ENCODE measurements at places on chromosomes 6 and 20.

DNA sequence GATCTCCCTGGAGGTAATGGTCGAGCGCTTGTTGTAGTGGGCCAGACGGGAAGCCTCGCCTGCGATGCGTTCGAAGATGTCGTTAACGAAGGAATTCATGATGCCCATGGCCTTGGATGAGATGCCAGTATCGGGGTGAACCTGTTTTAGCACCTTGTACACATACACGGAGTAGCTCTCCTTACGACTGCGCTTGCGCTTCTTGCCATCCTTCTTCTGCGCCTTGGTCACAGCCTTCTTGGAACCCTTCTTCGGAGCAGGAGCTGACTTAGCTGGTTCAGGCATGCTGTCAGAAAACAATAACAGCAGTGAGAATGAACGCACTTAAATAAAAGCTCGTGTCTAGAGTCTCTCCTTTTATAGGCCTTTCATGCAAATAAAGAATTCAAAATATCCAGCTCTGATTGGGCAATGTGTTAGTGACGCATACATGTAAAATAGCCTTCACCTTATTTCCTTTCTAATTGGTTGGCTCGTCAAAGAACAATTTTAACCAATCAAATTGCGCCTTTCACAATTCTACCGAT, 129.2 kb downstream of the HFE start:
- peak overlapping the region; percentile 61 for H3K4me3 ChIP-seq
- H3K27ac ChIP-seq: peak overlapping the region; percentile 13
- no peaks in the 10 kb centered on the region for H3K36me3 ChIP-seq
- DNase-seq: peak; percentile 86
- peaks cover 25% of the 10 kb centered on the region for H3K4me1 ChIP-seq
- H3K27me3 ChIP-seq: peaks cover 4% of the 10 kb centered on the region

GRCh38 chr6:21278375-21278745, 315.2 kb upstream of the SOX4 start:
- no peaks in the 10 kb centered on the region for H3K27me3 ChIP-seq
- no peaks in the 10 kb centered on the region for H3K36me3 ChIP-seq
- no peaks in the 10 kb centered on the region for H3K4me1 ChIP-seq
- H3K27ac ChIP-seq: no peak overlapping the region
- H3K4me3 ChIP-seq: no peak overlapping the region

GRCh38 chr6:259901-260508, 32.3 kb upstream of the DUSP22 start:
- no peaks in the 10 kb centered on the region for H3K27me3 ChIP-seq
- no peaks in the 10 kb centered on the region for H3K36me3 ChIP-seq
- H3K27ac ChIP-seq: no peak overlapping the region
- H3K4me3 ChIP-seq: no peak overlapping the region

GRCh38 chr20:8074931-8075330, 55.4 kb upstream of the TMX4 start:
- no peaks in the 10 kb centered on the region for H3K27me3 ChIP-seq
- no peaks in the 10 kb centered on the region for H3K36me3 ChIP-seq
- DNase-seq: no peak
- no peak overlapping the region for H3K4me3 ChIP-seq

DNA sequence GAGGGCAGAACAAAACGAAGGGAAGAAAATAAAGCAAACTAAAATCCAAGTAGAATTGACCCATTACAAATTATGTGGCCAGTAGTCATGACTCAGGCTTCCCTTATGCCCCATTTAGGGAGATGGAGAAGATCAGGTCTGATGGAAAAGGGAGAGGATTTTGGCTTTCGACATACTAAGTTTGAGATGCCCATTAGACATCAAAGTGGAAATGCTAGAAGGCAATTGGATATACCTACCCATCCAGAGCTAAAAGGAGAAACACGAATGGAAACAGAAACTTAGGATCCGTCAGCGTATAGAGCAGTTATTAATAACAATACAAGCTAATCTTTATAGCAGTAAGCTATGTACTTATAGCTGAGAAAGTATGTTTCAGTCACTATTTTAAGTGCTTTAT, 4.8 kb downstream of the TRPC4AP start:
- no peak overlapping the region for H3K27ac ChIP-seq
- H3K4me1 ChIP-seq: peaks cover 13% of the 10 kb centered on the region
- H3K27me3 ChIP-seq: no peaks in the 10 kb centered on the region
- no peak overlapping the region for H3K4me3 ChIP-seq

- H3K4me1 ChIP-seq: no peaks in the 10 kb centered on the region
- DNase-seq: no peak
- H3K27ac ChIP-seq: no peak overlapping the region
- H3K36me3 ChIP-seq: no peaks in the 10 kb centered on the region
- no peaks in the 10 kb centered on the region for H3K27me3 ChIP-seq
Observed at GRCh38 chr6:56040889-56041301, 165.5 kb upstream of the BMP5 start.

- no peak overlapping the region for H3K27ac ChIP-seq
- H3K36me3 ChIP-seq: no peaks in the 10 kb centered on the region
- no peak for DNase-seq
- H3K4me3 ChIP-seq: no peak overlapping the region
- H3K4me1 ChIP-seq: peaks cover 5% of the 10 kb centered on the region
Observed at GRCh38 chr6:34157851-34158250, 12.0 kb upstream of the GRM4 start.

- no peak overlapping the region for H3K4me3 ChIP-seq
- no peaks in the 10 kb centered on the region for H3K27me3 ChIP-seq
Observed at GRCh38 chr6:81753711-81754577, 1.5 kb upstream of the TENT5A start.

GRCh38 chr6:34938268-34938667, 49.2 kb downstream of the ANKS1A start:
- H3K27ac ChIP-seq: no peak overlapping the region
- no peak overlapping the region for H3K4me3 ChIP-seq
- H3K36me3 ChIP-seq: no peaks in the 10 kb centered on the region
- DNase-seq: peak; percentile 29
- H3K27me3 ChIP-seq: no peaks in the 10 kb centered on the region
- peaks cover 3% of the 10 kb centered on the region for H3K4me1 ChIP-seq

DNA sequence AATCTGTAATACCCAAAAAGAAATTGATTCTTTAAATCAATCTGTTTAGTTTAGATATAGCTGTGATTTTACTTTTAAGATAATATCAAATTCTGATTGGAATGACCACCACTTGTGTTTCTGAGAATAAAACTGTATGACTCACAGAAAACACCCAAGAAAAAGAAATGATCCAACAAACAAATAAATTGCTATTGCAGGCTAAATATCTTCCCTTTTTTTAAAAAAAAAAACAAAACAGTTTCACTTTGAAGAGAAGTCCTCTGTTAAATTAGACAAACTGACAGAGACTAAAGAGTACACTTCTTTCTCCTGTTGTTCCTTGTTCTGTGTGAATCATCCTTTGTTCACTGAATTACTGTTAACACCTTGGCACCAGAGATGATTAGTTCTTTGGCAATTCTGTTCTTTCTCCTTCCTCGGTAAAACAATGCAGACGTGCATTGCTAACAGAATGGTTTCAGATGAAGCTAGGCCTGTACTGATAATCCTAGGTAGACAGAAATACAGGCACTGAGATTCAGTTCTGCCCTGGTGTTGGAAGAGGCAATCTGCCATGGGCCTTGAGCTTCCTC, 895.2 kb upstream of the CITED2 start:
- H3K27me3 ChIP-seq: no peaks in the 10 kb centered on the region
- H3K4me1 ChIP-seq: no peaks in the 10 kb centered on the region
- no peak overlapping the region for H3K27ac ChIP-seq
- no peaks in the 10 kb centered on the region for H3K36me3 ChIP-seq
- DNase-seq: no peak
- no peak overlapping the region for H3K4me3 ChIP-seq

DNA sequence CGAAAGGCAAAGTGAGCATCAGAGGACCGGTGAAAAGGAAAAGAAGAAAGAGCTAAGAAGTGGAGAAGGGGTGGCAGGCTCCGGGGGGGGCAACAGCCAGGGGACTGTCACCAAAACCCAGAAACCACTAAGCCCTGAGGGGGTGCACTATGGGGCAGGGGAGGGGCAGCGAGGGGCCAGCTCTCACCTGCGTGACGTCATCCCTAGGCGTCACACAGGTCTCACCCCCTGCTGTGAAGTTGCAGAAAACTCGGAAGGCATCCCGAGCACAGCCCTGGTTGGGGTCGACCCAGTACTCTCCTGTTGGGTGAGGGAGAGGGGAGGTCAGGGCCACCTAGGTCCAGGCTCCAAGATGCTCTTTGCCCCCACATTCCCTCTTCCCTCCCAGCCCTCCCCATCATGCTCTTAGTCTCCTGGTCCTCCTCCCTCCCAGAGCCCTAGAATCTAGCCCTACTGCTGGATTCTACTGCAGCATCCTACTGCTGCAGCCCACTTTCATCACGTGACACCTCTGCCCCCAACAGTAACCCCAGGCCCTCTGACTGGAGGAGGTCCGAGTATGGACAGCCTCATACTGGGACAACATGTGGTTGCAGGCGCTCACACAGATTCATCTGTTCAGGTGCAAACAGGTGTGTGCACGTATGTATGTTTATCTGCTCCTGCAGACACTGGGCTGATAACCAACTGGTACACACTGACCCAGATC, 27.4 kb downstream of the COL11A2 start:
- no peak overlapping the region for H3K4me3 ChIP-seq
- H3K36me3 ChIP-seq: no peaks in the 10 kb centered on the region
- no peak for DNase-seq
- H3K27me3 ChIP-seq: no peaks in the 10 kb centered on the region

DNA sequence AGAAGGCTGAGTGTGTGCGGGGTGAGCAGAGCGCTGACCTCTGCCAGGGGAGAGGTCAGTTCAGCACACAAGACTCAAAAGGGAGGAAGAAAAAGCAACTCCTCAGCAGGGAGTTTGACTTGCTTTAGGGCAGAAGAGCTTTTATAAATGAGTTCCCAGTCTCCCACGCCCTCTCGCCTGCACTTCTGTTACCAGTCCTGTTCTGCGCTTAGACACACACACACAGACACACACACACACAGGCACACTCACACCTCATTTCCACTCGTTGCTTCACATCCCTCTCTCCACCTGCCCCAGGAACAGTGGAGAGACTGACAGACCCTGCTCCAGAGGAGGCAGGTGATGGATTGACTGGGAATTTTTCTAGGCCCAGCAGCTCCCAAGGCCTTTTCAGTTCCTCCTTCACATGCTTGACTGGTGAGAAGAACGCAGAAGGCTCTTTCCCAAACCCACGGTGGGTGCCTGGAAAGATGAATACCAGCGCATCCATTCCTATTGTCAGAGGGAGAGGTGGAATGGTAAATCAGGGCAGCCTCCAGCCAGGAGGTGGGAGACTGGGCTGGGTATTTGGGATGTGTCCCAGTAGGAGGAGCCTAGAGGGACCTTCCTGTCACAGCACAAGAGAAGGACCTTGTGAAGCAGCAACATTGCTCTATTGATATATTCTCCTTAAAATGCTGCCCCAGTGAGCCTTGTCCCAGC, 43.7 kb downstream of the JAG1 start:
- no peak overlapping the region for H3K27ac ChIP-seq
- H3K4me1 ChIP-seq: peaks cover 41% of the 10 kb centered on the region
- no peak overlapping the region for H3K4me3 ChIP-seq
- no peak for DNase-seq
- H3K36me3 ChIP-seq: no peaks in the 10 kb centered on the region

DNA sequence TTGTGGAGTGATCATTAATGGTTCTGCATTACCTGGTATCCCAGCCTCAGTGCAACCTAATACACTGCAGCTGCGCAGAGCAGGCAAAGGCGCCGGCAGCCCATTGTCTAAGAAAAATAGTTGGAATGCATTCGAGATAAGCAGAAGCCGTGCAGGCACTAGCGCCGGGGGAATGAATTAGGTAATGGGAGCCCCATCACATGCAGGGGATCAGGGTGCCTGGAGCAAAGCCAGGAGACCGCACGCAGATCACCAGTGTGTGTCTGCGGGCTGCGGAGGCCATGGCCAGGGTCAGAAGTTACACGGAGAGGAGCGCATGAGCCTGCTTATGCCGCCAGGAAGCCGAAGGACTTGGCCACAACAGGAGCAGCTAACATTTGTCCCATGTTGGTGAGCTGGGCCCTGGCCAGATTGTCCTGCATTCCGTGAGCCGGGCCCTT, 156.8 kb downstream of the DLL1 start:
- H3K4me3 ChIP-seq: no peak overlapping the region
- DNase-seq: no peak
- H3K4me1 ChIP-seq: no peaks in the 10 kb centered on the region

DNA sequence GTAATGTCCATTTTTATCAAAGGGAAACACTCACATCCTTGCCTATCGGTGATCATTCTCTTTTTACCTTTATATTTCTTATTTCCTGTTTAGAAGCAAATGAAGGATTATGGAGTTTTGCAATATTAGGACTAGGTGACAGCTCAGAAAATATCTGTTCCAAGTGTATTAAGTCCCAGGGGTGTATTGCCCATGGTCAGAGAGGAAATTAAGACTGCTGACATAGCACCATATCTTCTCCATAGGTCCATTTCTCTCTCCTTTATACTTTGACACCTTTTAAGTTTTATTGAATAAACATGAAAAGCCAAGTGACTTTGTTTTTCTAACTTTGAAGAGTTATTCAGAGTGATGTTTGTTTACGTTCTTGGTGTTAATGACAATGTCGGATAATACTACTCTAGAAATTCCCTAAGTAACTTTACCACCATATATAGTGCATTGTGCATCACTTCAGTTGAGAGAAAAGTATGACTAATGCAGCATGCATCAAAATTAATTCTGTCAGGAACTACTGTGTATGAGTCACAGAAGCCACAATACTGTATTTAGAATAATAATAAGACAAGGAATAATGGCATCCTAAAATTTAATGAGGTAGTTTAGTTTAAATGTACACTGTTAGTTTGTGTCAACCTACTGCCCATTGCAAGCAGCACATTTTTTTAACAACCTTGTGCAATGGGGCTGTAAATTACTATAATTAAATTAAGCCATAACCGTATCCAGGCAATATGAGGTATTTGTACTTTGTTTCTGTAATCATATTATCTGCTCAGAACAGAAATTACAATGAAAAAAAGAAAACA, 474.4 kb upstream of the RNF217 start:
- H3K4me1 ChIP-seq: no peaks in the 10 kb centered on the region
- no peak overlapping the region for H3K27ac ChIP-seq
- DNase-seq: no peak
- H3K4me3 ChIP-seq: no peak overlapping the region
- no peaks in the 10 kb centered on the region for H3K27me3 ChIP-seq

- DNase-seq: peak; percentile 48
- no peaks in the 10 kb centered on the region for H3K36me3 ChIP-seq
- no peaks in the 10 kb centered on the region for H3K27me3 ChIP-seq
- no peak overlapping the region for H3K4me3 ChIP-seq
- H3K27ac ChIP-seq: no peak overlapping the region
Observed at GRCh38 chr20:18048176-18048575, 9.5 kb downstream of the OVOL2 start.
